Endothelial cell (in vitro differentiated cells): ENCODE measurements at places on chromosomes 3 and 15.

GRCh38 chr15:30859091-30859874 lies 44.4 kb upstream of the FAN1 start:
- peak; percentile 14 for DNase-seq

- no peak for DNase-seq
Observed at GRCh38 chr15:77528290-77528967, 104.3 kb downstream of the LINGO1 start.

GRCh38 chr3:8851703-8852102 lies 82.3 kb upstream of the OXTR start:
- no peak for DNase-seq

DNA sequence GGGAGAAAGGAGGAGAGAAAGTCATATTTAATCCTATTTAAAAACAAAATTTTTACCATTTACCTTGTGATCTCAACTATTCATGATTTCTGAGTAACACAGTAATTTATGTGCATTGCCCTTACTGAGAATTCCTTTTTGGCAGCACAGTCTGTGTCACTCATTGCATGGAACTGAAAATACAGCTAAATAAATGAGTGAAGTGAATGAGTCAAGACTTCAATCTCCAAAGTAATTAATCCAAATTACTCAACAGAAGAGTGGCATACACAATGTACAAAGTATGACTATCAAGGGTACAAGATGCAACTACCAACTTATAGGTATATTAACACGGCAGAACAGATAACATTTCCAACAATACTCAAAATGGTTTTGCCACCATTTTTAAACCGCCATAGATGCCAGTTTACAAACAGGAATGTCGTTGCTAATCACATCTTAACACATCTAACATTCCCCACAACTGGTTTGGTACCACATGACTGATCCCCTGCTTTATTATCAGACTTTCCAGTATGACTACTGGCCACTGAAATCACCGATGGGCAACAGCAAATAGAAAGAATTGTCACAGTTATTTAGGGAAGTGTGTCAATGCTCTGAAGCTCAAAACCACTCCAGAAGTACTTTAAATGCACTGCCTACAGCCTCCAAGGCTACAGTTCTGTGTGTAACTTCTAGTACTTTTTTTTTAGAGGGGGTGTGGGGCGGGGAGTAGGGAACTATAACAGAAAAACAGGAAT lies 410.4 kb downstream of the SHQ1 start:
- no peak for DNase-seq

GRCh38 chr3:147497286-147497685 lies 88.1 kb downstream of the ZIC1 start:
- DNase-seq = no peak

- DNase-seq = no peak
Observed at GRCh38 chr3:153897842-153898241, 223.3 kb upstream of the ARHGEF26 start.

- peak; percentile 40 for DNase-seq
Observed at GRCh38 chr15:83380682-83381081, 66.5 kb upstream of the SH3GL3 start.

- DNase-seq = no peak
Observed at GRCh38 chr3:30752491-30752890, 142.0 kb downstream of the GADL1 start.

- no peak for DNase-seq
Observed at GRCh38 chr3:56019490-56020146, 448.6 kb downstream of the ERC2 start.

DNA sequence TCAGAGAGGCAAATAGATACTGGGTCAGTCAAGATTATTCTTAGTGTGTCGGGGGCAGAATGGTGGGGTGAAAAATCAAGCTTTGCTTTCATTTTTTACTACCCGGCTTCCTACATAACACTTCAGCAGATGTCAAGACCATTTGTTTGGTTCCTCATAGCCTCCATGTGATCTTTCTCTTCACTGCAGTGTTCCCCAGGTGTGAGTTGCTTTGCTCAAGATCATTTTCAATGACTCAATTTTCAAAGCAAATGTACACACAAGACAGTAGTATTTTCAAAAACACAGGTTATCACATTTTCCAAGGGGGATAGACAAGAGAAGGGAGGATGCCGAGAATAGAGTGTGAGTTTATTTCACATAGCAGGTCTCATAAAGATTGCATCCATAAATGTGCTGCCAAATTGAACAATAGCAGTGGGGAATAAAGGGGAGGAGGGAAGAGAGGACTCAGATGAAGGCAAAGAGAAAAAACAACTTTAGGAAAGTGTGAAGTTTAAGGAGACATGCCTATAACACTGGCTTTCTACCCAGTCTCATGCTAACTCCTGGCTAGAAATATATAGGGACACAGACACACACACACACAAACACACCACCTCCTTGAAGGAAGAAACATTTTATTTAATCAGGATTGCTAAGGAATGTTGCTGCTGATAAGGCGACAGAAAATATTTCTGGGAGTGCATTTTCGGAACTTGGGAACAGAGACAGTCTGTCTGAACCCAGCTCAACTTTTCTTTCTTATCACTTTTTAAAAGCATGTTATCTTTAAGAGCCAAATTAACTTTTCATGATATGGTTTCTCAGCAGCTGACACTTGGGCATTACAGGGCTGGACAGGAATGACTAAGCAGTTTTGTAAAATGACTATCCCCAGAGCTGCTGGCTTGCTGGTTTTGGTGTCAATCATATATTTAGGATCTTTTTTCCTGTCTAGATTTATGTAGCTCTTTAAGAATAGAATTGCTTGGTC lies 402.4 kb downstream of the RBMS3 start:
- no peak for DNase-seq

DNA sequence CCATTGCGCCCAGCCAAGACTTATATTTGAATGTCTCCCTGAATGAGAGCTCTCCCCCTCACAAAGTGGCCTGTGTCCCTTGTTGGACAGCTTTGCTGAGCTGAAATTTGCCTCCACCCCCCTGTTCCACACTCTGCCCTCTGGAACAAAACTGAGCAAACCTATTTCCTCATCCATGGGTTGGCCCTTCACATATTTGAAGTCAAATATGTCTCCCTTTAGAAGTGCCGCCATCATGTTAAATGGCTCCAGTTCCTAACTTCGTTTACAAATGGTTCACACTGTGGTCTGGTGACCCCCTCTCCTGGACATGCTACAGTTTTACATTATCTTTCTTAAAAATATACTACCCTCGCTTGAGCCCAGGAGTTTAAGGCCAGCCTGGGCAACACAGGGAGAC lies 4.6 kb downstream of the PLIN1 start:
- DNase-seq = no peak

DNA sequence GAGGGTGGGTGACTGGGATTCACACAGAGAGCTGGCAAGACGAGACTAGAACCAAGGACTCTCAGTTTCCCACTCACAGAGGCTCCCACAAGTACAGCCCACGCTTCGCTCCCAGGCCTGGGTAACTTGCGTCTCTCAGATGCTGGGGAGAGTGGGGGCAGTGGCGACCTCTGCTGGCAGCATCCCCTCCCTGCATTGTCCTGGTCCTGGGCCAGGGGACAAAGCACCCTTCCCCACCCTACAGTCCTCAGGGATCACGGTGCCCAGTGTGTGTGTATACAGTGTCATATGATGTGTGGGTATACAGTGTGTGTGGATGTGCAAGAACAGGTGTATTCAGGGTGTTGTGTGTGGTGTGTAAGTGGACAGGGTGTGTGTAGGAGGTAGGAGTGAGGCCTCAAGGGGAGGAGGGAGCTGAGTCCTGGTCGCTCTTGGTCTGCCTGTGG lies 12.8 kb downstream of the VILL start:
- DNase-seq = peak; percentile 80

DNA sequence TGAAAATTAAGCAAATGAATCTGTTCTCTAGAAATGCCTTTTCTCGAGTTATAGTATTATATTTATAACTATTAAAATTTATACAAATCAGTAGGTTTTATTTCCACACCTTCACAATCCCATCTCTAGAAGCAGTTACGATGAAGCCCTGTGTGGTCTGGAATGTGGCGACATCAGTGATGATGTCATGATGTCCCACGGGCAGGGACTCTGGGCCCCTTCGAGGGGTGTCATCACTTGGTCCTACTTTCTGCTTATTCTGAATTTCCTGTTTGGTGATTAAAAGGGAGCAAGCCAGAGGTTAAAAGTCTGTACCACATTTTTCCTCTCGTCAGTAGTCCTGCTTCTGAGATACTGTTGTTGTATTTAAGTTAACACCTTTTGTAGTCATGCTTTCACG lies 67.4 kb downstream of the PIK3R4 start:
- DNase-seq = no peak
